Natural killer cell (primary cell): ENCODE measurements at places on chromosomes 5 and 9. TPM values are rescaled to one million over a fixed set of nuclear protein-coding genes. Genes with fewer than 3 reads are reported as not detected.

DNA sequence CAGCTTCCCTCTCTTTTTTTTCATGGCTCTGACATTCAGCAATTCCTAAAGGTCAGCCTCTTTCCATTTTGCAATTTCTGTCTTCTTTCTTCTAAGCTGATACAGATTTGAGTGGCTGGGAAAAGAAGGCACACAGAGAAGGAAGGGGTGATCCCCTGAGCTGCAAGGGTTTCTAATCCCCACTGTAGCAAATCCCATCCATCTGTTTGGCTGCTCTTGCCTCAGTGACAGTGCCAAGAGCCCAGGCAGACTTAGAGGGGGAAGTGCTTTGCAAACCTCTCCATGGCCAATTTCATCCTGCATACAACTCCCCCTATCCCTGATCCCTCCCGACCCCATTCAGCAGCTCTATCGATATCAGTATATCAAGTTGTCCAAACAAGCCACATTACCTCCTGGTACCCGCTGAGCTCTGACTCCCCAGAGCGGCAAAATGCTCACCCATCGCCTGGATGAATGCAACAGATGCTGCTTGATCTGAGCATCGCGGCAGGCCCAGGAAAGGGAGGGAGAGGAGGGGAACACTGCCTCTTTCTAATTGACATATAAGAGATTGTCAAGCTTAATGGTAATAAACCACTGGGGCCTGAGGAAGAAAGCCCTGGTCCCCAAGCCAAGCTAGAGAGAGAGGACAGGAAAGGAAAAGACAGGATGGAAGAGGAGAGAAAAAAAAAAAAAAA is 268.9 kb downstream of the ASTN2 start:
- DNase-seq = no peak

DNA sequence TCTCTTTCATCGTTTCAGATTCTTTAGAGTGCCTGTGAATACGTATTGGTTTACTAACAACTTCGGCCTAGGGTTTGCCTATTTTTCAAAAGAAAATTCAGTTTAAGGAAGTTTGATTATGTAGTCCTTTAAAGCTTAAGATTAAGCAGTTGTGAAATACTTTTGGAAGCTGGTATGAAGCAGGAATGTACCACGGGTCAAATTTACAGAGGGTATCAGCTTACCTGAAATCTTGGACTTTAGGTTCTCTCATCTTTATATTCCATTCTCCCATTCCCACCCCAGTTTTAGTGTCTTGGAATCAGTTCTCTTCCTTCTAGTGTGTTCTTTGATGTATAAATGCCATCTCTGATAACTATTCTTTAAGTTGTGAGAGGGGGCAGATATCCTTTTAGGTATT is 53.2 kb downstream of the IQGAP2 start:
- no peak for DNase-seq

DNA sequence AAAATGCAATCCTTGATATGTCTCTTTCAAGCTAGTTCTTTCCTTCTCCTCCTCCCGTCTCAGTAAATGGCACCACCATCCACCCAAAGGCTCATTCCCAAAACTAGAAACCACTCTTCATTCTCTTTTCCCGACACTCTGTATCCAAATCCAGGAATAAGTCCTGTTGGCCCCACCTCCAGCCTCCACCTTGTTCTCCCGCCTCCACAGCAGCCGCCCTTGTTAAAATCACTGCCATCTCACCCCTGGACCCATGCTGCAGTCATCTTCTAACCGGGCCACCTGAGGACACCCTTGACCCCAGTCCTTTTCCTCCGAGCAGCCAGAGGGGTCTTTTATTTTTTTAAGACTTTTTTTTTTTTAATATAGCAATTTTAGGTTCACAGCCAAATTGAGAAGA is 9.4 kb downstream of the PDZD2 start:
- no peak for DNase-seq

- DNase-seq = no peak
These were observed 10.6 kb downstream of the ERP44 start for GRCh38 chr9:100088202-100088601.

GRCh38 chr5:144585681-144586080 is 415.0 kb downstream of the KCTD16 start:
- no peak for DNase-seq

DNA sequence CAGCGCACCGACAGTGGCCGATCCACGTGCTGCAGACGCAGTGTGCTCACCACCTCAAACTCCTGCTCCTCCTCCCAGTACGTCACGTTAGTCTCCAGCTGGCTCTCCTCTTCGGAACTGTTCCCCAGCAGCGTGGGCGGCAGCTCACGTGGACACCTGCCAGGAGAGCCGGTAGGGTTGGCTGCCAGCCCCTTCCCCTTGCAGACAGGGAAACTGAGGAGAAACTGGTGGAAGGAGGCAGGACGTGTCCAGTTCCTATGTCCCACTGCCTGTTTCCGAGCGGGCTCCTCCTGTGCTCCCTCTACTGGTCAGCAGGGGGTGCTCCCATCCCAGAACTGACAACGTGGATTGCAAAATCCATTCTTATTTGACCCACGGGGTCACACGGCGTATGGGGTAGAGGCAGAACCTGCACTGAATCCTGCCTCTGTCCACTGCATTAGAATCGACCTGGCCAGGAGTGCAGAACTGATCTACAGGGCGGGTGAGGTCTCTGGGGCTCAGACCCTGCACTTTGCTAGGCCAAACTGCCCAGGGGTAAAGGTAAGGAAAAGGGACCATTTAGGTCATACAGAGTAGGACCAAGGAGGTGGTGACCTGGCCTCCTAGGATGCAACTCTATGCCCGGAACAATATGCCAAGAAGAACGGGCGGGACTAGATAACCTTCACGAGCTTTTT is 25.7 kb downstream of the PDGFRB start:
- peak; percentile 60 for DNase-seq

DNA sequence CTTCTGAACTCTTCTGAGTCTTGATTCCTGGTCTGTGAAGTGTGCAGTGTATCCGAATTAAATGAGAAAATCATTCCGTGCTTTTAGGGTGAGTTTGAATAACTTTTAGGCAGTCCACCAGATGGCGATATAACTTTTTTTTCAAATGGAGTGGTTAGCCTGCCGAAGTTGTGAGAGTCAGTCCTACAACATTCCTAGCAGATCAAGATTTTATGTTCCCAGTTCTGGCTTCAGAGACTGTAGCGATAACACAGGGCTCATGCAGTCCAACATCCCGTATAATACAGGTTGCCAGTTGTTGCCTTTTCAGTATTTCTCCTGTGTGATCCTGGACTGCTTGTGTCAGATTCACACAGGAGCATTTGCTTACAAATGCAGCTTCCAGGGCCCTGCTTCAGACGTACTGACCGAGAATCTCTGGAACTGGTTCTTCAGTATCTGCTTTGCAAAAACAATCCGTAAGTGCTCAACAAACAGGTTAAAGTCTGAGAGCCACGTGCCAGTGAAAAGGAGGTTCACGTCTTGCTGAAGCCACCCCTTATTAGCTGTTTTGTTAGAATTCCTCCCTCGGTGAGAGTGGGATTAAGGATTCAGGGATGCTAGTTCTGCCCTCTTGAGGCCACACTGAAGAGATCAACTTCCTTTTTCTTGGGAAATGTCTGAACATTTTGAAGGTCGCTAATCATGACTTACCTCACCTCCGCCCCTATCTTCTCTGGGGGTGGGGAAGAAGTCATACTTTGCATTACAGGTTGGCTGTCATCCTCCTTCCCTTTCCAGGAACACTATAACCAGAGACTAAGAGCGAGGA is 22.8 kb downstream of the SMIM3 start:
- DNase-seq = no peak

GRCh38 chr9:131478911-131479310 is 23.8 kb upstream of the POMT1 start:
- DNase-seq = no peak

DNA sequence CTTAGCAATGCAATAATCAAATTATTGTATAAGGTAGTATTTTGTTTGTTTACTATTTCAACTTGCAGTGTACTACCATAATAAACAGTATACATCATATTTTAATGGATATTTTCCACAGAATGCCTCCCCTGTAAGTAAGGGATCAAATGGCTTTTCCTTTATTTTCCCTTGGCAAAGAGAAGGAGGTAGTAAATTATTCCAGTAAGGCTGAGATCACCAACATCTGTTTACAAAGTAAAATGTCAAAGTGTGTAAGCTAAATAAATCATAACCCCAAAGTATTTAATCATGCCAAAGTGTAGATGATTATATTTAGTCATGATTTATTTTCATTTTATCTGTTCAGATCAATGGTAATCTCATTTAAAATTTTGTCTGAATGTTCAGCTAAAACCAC is 537.6 kb downstream of the PRDM9 start:
- no peak for DNase-seq

- no peak for DNase-seq
These were observed 4.3 kb downstream of the SPATA24 start for GRCh38 chr5:139399501-139400121.

DNA sequence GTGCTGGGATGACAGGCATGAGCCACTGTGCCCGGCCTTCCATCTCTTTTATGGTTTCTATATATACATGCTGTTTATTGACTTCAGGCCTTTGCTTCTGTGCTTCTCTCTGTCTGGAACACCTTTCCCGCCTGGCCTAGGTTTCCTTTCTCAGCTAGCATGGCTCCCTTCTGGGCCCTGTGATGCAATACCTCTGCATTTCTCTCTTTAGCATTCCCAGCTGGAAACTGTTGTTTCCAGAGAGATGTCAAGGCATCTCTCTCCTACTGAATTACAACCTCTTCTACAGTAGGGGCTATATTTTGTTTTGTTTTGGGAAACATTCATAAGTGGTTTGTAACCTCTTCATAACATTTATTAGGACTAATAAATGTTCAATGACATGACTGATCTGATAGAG is 57.1 kb downstream of the RPS23 start:
- no peak for DNase-seq

GRCh38 chr5:7857926-7858632 is 7.1 kb upstream of the CFAP90 start:
- no peak for DNase-seq

DNA sequence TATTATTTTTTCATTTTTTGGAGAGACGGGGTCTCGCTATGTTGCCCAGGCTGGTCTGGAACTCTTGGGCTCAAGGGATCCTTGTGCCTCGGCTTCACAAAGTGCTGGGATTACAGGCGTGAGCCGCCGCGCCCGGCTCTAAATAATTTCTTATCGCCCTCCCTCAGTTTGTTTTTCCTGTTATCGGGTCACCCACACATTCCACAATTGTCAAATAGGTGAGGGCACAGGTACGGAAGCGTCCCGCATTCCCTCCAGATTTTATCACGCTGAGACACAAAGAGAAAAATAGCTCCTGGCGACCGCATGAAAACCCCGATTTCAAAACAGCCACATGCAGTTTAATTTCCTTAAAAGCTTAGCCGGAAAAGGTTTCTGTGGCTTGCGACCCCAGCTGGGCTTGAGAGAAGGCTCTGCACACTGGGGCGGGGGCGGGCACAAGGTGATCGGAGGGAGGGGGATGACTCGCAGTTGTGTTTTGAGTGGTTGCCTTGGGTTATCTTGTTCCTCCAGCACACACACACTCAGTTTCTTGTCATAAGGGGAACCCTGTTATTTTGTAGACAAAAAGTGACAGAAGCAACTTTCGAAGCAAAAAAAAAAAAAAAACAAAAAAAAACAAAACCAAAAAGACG is 717 bp upstream of the IQGAP2 start:
- peak; percentile 63 for DNase-seq

DNA sequence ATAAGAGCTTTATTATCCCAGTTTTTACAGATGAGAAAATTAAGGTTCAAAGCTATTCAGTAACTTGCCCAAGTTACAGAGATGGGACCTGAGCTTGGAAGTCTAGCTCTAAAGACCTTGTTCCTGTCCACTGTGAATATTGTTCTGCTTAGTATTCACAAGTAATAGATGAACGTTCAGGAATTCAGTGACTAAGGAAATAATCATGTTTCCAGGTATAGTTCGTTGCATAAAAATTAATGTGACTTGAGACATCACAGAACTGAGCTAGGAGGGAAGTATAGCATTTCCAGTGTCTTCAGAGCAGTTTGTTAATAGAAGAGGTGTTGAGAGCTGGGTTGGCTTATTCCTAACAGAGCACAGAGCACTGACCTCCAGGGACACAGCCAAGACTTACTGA is 136.1 kb downstream of the FGF1 start:
- no peak for DNase-seq

- DNase-seq = no peak
These were observed 366.0 kb downstream of the BRINP1 start for GRCh38 chr9:119003201-119003611.

DNA sequence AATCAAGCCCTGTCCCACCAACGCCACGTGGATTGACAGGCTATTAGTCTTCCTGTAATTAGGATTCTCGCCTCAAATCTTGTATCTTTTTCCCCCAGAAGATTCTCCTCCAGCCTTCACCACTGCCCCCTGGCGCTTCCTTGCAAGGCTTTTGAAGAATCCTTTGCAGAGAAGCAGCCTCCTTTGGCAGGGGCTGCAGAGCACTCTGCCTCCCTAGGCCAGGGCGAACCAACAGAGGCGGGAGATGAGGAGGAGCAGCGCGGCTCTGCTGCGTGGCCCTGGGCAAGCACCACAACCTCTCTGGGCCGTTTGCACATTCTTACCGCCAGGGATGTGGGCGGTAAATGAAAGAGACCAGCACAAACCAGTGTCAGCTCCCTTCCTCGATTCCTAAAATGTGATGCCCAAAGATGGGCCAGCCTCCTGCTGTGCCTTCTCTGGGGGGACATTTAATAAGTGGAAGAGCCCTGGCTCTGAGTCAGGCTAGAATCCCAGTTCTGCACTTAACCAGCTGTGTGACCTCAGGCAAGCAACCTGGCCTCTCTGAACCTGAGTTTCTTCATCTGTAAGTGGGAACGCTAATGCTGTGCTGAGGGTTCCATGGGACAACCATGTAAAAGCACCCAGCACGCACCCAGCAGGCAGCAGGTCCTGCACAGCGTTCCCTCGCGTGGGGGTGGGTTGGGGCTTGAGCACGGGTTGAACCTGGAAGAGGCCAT is 128.6 kb downstream of the KCNIP1 start:
- DNase-seq = peak; percentile 26

GRCh38 chr5:90473396-90474234 is 956 bp downstream of the MBLAC2 start:
- DNase-seq = peak; percentile 30

- DNase-seq = peak; percentile 94
These were observed 11.1 kb upstream of the CDC42SE2 start for GRCh38 chr5:131252824-131253171.

DNA sequence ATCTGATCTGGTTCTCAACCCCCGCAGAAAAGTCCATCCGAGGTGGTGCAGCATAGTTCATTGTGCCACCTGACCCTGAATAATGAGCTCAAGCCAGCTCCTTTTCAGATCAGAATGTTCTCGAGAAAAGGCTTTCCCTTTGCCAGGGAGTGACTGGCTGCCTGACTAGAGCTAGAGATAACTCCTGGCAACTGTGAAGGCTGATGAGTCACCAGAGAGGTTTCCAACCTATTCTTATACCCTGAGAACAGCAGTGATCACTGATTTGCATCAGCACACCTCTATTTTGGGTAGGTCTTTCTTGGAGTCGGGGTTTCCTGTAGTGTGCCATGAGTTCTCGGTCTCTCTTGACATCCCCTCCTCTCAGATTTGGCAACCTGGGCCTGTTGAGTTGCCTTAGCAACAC is 127.9 kb downstream of the PIK3R1 start:
- no peak for DNase-seq

GRCh38 chr5:168434746-168435321 is 51.4 kb upstream of the RARS1 start:
- DNase-seq = no peak

The FBP2 gene
- total RNA-seq = not detected

The NUTM2G gene
- not detected for total RNA-seq

The GRPEL2 gene
- 6.8 TPM for total RNA-seq

The RAB3C gene
- total RNA-seq = 0.05 TPM
